ENCODE measurements at places on chromosomes 13 and 19.

DNA sequence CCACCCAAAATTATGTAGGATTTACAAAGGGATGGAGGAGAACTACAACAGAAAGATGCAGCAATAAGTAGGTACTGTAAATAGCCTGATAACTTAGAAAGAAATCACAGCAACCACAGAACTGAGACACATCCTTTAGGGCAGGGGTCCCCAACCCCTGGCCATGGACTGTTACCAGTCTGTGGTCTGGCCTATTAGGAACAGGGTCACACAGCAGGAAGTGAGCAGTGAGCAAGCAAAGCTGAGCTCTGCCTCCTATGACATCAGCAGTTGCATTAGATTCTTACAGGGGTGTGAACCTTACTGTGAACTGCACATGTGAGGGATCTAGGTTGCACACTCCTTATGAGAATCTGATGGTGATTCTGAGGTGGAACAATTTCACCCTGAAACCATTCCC is 997.6 kb downstream of the DIAPH3 start:
- DNase-seq, result no peak

- DNase-seq, result peak; percentile 44
Observed at GRCh38 chr19:38736036-38736412, 8.2 kb downstream of the CAPN12 start.

- DNase-seq, result no peak
Observed at GRCh38 chr13:42968906-42969305, 23.1 kb downstream of the EPSTI1 start.

GRCh38 chr19:53870485-53870844 is 2.8 kb downstream of the MYADM start:
- DNase-seq, result no peak

DNA sequence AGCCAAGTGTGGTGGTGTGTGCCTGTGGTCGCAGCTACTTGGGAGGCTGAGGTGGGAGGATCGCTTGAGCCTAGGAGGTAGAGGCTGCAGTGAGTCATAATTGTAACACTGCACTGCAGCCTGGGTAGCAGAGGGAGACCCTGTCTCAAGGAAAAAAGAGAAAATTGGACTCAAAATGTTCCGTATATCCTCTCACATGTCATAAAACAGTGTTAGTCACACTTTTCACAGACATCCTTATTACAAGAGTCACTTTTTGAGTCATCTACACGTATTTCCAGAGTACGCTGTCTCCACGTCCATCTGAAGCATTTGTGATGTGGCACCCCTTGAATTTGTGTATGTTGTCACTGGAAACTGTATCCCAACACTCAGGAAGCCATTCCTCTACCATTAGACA is 133.0 kb downstream of the SIPA1L3 start:
- DNase-seq, result no peak

- DNase-seq, result peak; percentile 50
Observed at GRCh38 chr19:51887522-51888498, at the start of gene ZNF577. ZNF577 (minus strand) TSS chr19:51887951; CDS start chr19:51880382, 7,569 bp downstream.

DNA sequence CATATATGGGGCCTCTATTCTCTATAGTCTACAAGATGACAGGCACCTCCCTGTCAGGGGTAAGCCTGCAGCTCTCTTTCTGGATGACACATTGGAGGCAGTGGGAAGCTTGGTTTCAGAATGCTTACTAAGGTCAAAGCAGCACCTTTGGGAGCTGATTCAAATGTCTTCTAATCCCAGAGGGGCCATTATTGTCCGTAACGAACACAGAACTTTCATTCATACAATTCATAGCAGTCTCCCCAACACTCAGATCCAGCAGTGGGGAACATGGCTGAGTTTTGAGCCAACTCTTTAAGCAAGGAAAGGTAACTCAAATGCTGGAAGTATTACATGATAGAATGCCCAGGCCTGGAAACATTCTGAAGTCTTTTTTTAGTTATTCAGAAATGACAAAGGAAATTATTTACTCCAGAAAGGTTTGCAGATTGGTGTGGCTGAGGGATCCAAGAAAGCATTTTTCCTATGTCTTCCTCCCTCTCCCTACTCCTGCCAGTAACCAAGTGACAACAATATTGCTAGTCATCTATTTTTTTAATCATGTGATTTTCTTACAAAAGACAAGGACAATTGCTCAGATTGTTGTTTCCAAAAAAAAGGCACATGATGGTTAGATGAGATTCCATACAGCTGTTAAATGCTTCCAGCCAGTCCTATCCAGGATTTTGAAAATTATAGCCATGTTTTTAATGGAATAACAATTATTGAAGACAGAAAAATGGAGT is 118.7 kb downstream of the FOXO1 start:
- DNase-seq, result no peak

DNA sequence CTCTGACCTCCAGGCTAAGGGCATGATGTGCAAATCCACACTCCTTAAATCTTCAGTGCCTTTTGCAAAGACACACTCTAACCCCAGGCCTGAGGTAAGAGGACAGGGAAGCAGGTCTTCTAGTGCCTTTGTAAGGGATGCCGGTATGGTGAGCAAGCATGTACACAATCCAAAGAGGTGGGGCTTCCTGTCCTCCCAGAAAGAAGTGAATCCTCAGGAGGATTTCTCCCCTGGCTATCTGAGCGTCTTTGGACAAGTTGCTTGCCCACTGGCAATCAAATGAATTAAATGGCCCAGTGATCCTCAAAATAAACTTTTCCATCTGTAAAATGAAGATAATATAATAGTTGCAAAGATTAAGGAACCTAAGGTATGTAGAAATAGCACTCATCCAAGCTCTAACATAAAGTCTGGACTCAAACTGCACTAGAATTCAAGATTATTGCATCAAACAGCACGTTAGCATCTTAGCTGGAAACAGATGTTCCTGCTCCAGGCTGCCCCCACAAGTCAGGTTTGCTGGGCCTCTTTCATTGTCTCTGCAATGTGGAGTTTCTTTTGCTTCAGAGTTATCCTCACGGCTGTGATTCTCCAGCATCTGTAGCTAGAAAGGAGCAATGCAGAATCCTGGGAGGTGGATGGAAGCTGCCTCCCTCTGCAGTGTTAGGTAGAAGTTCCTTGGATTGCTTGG is 249.6 kb downstream of the TSHZ3 start:
- DNase-seq, result no peak

DNA sequence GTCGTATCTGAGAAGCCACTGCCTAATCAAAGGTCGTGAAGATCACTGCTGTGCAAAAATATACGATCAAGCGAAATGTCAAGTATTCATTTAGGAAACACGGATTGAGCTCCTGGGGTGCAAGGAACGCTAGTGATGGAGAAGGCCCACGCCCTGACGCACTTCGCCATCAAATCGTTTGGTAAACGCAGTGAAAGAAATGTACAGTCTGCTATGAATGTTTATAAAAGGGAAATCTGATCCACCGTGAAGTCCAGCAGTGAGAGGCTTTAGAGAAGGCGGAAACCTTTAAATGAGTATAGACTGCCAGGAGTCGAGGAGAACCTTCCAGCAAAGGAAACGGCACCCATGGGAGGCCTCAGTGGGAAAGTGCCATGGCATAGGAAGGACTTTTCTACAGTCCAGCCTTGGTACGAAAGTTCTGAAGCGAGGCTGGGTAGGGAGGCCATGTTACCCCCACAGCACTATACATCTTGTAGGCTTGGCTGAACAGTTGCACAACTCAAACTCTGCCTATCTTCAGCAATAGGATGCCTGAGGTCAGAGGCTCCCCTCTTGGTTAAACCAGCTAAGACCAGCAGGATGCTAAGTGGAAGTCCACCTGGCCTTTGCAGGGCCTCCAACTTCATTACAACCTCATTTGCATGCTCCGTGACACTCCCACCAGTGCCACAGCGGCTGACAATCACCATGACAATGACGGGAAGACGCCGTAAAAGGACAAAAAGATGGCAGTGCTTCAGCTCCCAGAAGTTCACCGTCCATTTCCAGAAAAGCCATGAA is 20.4 kb downstream of the PCID2 start:
- DNase-seq, result no peak

- no peak for DNase-seq
Observed at GRCh38 chr19:6811906-6812305, 39.4 kb downstream of the VAV1 start.

DNA sequence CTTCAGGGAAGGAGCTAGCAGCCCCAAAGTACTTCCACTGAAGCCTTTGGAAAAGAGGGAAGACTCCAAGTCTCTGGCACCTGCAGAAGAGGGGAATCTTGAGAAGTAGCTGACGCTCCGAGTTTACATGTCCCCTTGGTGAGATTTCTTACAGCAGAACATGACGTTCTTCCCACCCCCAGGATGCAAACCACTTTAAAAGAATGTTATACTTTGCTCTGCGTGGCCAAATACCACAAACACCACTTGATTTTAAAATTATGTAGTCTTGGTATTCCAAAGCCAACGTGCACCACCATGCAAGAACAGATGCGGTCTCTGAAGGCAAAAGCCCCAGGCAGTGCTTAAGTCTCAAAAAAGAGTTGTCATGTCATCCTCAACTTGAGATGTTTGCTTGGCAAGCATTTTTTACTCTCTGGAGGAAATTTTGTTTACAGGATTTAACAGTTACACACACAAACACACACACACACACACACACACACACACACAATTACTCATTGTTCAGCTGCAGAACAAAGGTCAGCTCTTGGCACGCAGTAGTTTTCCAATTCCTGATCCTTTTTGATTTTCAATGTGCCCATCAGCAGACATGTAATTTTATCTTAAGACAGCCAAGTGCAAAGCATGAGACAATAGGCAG is 106.1 kb downstream of the RGCC start:
- DNase-seq, result no peak

DNA sequence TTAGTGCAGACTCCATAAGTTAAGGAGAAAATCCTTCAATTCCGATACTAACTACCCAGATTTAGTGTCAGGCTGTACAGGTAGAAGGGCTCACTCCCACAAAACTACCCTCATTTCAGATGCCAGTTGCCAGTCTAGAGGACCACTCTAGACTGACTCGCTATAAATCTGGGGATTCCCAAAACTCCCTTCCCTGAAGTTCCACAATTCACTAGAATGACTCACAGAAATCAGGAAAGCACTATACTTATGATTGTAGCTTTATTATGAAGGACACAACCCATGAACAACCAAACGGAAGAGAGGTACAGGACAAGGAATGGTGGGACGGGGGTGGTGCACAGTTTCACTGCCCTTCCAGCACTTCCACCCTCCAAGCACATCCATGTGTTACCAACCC is 321.2 kb downstream of the DIAPH3 start:
- DNase-seq, result no peak

- no peak for DNase-seq
Observed at GRCh38 chr19:47274891-47275761, 441 bp downstream of the INAFM1 start.

- no peak for DNase-seq
Observed at GRCh38 chr19:4033028-4033956, 25.8 kb downstream of the PIAS4 start.

- DNase-seq, result no peak
Observed at GRCh38 chr19:3392480-3392879, 26.1 kb downstream of the NFIC start.

- no peak for DNase-seq
Observed at GRCh38 chr13:38952827-38953226, 37.8 kb downstream of the STOML3 start.

DNA sequence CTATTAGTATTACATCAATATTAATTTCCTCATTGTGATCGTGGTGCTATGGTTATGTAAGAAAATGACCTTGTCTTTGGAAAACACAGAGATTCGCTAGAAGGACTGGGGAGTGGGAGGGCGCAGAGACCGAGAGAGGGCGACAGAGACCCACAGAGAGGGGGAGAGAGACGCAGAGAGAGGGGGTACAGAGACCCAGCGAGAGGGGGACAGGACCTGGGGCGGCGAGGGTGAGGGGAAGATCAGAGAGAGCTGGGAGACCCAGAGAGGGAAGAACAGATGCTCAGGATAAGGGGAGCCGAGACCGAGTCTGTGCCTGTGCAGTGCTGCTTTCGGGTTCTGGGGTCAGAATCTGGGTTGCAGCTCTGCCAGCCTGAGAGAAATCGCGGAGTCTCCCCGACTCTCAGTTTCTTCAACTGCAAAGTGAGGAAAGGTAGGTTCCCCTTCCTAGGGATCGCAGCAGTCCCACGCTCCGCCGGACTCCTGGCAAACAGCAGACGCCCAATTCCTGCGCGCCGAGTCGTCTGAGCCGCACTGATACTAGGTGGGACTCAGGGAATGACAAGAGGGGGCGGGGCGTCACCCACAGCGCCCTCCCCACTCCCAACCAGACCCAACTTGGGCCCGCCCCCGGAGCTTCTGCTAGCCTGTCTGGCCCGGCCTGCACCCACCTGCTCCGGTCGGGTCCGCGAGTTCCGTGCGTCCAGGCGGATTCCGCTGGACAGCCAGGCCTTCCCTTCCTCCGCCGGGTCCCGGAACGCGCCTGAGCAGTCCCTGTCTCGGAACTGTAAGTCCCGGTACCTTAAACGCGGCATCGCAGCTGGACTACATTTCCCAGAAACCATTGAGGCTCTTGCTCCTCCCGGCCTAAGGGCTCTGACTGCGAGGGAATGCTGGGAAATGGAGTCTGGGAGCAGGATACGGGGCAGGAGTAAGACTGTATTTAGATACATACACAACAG is 15.3 kb downstream of the IZUMO2 start:
- peak; percentile 40 for DNase-seq

DNA sequence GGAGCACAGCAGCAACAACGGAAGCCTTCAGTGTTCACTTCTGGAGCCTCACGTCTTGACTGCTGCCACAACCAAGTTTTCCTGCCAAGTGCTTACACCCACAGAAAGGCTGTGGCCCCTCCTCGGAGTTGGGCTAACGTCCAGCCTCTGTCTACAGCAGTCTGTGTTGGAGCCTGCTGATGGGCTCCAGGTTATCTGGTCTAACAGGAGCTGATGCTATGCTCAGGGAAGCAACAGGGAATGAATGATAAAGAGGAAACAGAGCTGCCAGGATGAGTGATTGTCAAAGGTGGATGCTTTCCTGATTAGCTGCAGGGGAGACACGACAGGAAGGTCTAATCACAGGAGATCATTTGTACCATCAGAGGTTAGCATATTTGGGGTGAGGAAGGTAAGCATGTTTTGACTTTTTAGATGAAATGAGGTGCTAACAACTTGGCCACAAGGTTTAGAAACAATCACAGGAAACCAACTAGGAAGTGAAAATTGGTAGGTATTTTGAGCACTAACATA is 53.8 kb upstream of the RCBTB2 start:
- no peak for DNase-seq

GRCh38 chr13:93104270-93104669 is 122.3 kb upstream of the GPC6 start:
- no peak for DNase-seq

- DNase-seq, result no peak
Observed at GRCh38 chr19:7130043-7130442, 60.5 kb downstream of the ZNF557 start.

GRCh38 chr13:80038371-80038770 is 302.6 kb downstream of the SPRY2 start:
- DNase-seq, result no peak

DNA sequence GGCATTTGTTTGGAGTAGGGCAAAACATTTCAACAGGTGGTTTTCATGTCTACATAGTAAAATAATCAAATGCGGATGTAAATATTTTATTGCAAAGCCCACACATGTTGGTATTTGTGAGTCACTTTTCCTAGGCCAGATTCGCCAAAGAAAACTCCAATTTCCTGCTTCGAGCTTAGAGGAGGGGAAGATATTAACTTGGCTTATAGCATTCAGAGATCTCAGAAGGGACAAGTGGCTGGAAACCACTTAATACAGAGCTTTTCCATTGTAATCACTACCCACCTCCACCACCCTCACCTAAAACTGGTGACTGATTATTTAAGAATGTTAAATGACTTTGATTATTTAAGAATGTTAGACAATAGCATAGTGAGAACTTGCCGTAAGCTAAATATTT is 530.6 kb upstream of the SPRY2 start:
- no peak for DNase-seq

GRCh38 chr19:30563691-30564090 is 191.5 kb downstream of the ZNF536 start:
- no peak for DNase-seq
